ENCODE measurements at places on chromosomes 1 and 21. TPM values are rescaled to one million over a fixed set of nuclear protein-coding genes. Genes with fewer than 3 reads are reported as not detected.

GRCh38 chr1:186518822-186519381 lies 58.0 kb upstream of the PDC start:
- DNase-seq, result no peak

- DNase-seq, result no peak
These were observed 153.5 kb upstream of the COL6A1 start for GRCh38 chr21:45827881-45828579.

Gene NBPF6
- total RNA-seq, result not detected

- no peak for DNase-seq
These were observed 84.8 kb downstream of the NR5A2 start for GRCh38 chr1:200112290-200112689.

DNA sequence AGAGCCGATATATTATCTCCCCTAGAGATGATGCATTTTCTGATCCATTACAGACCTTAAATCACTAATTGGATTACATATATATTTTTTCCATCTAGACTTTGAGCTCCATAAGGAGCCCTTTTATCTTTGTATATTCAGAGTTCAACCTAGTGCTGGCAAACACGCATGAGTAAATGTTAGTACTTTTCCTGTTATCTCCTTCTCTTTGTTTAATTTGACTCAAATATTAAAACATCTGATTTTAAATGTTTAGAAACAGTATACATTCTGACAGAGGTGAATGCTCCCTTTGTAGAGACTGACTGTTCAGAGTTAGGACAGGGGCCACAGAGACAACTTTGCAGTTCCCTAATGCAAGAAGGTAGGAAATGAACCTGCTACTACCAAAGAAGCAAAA lies 37.1 kb downstream of the EIF2B3 start:
- DNase-seq, result no peak

Gene INKA2
- total RNA-seq, result 4.4 TPM

Gene OLIG2
- total RNA-seq, result 1.7 TPM

- DNase-seq, result no peak
These were observed 646 bp upstream of the RRP15 start for GRCh38 chr1:218284377-218284916.

Gene RIMKLA
- 1.0 TPM for total RNA-seq

DNA sequence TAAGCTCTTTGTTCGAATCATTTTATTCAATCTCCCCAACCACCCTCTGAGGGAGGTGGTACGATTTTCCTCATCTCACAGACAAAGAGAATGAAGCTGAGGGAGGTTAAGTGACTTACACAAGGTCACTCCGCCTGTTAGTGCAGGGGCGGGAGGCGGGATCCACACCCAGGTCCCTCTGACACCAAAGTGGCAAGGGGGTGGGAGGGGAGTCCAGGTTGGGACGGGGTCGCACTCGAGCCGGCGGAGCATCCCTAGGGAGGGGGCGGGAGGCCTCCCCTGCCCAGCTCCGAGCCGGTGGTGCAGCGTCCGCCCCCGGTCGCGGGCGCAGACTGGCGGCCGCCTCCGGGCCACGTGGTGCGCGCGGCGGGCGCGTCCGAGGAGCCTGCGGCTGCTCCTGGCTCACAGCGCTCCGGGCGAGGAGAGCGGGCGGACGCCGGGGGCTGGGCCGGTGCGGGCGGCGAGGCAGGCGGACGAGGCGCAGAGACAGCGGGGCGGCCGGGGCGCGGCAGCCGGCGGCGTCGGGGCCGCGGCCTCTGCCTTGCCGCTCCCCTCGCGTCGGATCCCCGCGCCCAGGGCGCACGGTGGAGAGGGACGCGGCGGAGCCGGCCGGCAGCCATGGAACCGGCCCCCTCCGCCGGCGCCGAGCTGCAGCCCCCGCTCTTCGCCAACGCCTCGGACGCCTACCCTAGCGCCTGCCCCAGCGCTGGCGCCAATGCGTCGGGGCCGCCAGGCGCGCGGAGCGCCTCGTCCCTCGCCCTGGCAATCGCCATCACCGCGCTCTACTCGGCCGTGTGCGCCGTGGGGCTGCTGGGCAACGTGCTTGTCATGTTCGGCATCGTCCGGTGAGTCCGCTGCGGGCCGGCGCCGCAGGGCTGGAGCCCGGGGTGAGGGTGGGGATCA lies at the start of gene OPRD1:
OPRD1 (plus strand) TSS at position 405 of the 903 bp plus-strand sequence; CDS start at position 619, 214 bp downstream.
- DNase-seq, result no peak

DNA sequence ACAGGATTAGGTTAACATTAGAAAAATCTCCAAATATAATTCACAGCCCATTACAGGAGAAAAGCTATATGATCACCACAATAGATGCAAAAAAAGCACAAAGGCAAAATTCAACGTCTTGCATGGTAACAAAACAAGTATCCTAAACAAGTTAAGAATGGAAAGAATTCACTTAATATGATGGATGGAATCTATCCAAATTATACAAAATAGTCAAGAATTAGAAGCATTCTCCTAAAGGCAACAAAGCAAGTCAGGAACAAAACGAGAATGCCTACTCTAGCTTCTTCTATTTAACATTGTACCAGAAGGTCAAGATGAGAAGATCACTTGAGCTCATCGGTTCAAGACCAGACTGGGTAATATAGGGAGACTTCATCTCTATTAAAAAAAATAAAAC lies 442.8 kb downstream of the SETD4 start:
- DNase-seq, result no peak

GRCh38 chr1:70891051-70891843 lies 156.4 kb downstream of the PTGER3 start:
- DNase-seq, result no peak

DNA sequence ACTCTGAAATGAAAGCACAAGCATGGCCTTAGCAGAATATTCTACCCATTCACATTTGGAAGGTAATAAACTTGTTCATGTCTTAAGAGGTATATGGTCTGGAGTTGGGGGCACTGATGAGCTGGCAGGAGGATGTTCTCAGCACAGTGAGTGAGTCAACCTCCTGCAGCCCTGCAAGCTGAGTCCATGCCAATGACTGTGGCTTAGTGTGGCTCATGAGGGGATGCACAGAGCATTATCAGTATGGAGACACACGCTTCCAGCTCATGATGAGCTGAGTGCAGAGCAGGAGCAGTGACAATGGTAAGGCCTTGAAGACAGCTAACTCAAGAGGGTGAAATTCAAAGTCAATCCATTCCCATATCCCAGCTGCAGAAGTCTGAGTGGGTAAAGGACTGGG lies 102.3 kb downstream of the TNFSF18 start:
- peak; percentile 38 for DNase-seq

GRCh38 chr21:34900376-34900775 lies 148.7 kb downstream of the RUNX1 start:
- DNase-seq, result peak; percentile 38

- no peak for DNase-seq
These were observed 184.3 kb downstream of the PATJ start for GRCh38 chr1:61926597-61926996.

- DNase-seq, result no peak
These were observed 5.3 kb downstream of the SLAMF7 start for GRCh38 chr1:160744199-160744851.

Measured in H4 (cell line).